ENCODE measurements at places on chromosomes 7 and 10.

- no peak for DNase-seq
Measured at GRCh38 chr7:139774376-139774775, 3.4 kb downstream of the HIPK2 start.

DNA sequence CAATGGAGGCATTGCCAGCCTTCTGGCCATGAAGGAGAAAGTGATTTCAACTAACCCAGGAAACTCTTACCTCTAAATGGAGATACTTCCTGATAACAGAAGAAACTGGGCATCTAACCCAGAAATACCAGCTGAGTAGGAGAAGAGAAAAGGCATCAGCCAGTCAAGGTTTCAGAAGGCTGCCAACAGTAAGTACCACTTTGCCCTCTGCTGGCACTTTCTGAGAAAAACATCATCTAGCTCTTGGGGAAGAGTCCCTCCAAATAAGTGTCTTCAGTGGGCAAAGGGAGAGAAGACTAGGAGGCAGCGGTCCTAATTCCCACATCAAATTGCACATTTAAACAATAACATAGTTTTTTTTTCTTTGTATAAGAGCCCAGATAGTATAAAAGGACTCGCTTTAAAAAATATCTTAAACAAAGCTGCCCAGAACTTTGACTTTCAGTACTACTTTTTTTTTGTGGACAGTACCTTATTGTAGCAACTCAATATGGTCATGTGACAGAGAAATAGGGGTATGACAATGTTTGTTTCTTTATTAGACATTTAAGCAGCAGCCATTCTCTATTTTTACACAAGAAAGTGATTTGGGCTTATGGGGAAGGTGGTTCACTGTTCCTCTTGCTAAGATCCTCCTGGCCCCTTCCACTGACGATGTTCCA lies 157.3 kb downstream of the CTTNBP2 start:
- DNase-seq, result no peak

DNA sequence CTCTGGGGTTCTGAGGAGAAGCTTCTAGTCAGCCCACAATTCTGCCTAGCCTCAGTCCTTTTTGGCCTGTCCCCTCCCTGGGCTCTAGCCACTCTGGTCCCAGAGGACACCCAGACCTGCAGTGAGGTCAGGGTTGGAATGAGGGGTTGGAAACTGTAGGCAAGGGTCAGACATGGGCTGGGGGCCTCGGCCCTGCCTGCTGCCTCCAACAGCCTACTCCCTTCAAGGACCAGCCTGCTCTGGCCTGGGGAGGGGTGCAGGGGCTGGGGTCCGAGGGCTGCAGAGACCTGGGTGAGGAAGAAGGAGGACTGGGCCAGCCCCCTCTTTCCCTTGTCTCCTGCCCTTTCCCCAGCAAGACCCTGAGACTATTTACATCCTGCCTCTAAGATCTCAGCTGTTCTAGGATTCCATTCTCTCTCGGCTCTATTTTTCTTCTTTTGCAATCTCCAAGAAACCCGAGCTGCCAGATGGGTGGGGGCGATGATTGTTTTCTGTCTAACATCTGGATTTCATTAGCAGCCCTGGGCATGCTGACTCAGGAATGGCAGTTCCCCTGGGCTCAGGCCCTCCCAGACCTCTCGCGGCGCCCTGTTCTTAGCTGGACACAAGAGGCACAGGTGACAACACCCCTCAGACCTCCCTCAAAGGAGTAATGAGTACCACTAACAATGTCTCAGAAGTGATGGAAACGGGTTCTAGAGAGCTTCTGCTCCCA lies 23.1 kb downstream of the ZCCHC24 start:
- DNase-seq, result no peak

DNA sequence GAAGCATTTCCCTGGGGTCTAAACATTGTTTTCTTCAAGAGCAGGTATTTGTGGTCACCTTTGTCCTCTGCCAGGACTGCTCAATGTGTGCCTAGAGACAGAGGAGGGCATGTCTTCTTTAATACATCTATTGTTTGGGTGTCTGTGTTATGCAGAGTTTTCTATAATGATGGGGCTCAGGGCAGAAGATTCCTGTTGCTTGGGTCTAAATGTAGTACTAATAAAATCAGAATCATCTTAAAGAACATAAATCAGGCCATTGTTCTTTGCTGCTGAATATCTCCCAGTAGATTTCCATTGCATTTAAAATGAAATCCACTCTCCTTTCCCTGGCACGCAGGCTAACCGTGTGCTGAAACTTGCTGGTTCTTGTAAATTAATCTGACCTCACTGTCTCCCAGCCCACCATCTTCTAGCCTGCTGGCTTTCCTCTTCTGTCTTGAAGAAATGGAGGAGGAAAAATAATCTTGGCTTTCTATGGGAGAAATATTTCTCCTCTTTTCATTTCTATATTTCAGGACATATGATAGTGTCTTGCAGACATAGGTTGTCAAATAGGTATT lies 1396.8 kb downstream of the GATA3 start:
- DNase-seq, result no peak

GRCh38 chr7:45088146-45088701 lies 545 bp downstream of the NACAD start:
- DNase-seq, result no peak

DNA sequence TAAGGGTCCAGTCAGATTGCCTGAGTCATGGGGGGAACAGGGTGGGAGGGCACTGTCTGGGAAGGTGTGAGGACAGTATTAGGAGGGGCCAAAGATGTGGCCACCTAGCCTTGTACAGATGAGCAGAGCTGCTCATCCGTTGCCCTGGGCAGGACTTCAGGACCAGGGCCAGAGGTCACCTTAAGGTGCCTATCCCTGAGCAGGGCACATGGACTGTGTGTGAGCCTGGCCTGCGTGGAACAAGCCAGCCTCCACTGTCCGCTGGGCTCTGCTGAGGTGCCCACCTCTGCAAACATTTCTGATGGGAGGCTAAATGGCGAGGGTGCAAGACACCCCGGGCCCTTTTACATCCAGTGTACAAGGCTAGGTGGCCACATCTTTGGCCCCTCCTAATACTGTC lies 3.4 kb upstream of the OPN1SW start:
- DNase-seq, result no peak

DNA sequence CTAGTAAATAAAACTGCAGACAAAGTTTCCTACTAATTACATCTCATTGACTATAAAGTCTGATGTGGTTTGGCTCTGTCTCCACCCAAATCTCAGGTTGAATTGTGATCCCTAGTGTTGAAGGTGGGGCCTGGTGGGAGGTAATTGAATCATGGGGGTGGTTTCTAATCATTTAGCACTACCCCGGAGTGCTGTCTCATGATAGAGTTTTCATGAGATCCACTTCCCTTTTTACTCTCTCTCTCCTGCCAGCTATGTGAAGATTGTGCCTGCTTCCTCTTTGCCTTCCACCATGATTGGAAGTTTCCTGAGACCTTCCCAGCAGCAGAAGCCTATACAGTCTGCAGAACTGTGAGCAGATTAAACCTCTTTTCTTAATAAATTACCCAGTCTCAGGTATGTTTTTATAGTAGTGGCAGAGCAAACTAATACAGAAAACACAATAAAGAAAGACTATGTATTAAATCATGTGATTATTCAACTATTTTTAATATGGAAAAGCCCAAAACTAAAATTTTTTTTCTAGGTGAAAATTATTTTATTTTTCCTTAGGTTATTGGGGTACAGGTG lies 232.1 kb downstream of the FZD1 start:
- DNase-seq, result no peak

- no peak for DNase-seq
Measured at GRCh38 chr10:6221192-6221940, 18.6 kb downstream of the PFKFB3 start.

GRCh38 chr10:33265621-33266020 lies 68.8 kb downstream of the NRP1 start:
- no peak for DNase-seq

DNA sequence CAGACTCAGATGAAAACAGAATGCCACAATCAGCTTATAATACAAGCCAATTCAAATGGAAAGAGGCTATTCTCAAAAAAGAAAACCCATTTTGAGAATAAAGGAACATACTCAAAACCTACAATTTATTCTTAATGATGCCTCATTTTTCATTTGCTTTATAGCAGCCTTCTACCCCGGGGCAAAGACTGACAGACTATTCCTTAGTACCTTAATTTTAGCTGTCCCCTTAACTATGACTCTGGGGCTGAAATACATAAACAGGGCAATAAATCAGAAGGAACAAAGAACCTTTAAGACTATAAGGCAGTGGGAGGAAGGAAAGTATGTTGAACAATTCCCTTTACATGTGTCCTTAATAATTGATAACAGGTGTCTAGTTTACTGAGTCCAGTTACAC lies 76.8 kb downstream of the TMEM106B start:
- no peak for DNase-seq

DNA sequence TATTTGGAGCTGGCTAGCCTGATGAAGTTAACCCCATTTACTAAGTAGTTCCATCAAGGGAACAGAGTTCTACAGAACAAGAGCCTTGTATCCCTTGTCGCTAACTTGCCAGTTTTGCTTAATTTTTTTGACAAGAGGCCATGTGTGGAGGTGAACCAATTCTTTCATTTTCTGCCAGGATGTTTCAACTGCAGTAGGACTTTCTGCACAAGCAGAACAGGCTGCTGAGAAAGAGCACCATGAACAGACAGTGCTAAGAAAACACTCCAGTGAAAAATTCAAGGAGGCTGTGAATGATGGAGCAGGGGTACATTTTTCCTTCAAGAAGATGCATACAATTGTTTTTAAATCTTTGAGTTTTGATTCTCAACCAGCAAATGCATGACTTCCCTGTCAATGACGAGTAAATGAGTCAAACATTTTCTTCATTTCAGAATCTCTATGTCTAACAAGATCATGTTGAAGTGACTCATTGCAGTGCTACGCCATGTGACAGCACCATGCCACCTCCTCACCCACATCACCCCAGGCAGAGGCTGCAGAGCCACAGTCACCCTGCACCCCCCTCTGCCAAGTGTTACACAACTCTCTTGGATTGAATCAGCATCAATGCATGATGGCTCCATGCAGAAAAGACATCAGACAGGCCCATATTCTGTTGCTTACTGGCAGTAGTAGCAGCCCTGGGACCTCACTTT lies 193.1 kb downstream of the COBL start:
- no peak for DNase-seq

GRCh38 chr10:4740471-4740870 lies 85.5 kb upstream of the AKR1E2 start:
- no peak for DNase-seq

GRCh38 chr7:122652876-122653275 lies 46.0 kb downstream of the RNF133 start:
- no peak for DNase-seq

DNA sequence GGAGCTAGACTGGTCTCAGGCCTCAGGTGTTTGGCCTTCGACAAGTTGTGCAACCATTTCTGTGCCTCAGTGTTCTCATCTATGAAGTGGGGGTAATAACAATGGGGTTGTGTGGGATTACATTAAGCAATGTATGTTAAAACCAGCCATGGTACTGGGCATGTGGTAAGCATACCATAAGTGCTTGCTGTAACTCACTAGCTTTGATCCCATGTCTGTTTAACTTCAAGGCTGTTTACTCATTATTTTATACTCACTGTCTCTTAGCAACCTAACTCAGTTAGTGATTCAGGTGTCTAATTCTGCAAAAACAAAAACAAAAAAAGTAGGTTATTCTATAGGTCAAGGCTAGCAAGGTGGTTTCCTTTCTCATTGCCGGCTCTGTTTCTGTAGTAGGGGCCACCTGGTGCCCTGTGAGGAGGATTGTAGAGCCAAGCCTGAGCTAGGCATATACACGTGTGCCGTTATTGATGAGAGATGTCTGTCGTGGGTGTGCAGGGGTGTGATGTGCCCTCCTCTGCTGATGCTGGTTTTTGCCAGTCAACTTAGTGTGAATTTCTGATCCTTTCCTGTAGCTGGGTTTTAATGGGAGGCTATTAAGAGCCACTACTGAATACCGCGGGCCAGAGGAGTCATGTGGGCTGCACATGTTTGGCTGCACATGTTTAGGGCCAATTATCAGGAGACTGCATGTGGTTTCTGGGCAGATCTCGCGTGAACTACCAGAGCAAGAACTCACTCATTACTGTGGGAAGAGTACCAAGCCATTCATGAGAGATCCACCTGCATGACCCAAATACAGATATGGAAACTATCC lies 56.2 kb downstream of the EEPD1 start:
- DNase-seq, result no peak

GRCh38 chr7:44564606-44565005 lies 9.1 kb downstream of the DDX56 start:
- no peak for DNase-seq

GRCh38 chr10:13637303-13637856 lies 50.6 kb downstream of the PRPF18 start:
- no peak for DNase-seq

GRCh38 chr10:110252151-110252550 lies 44.7 kb downstream of the MXI1 start:
- no peak for DNase-seq

DNA sequence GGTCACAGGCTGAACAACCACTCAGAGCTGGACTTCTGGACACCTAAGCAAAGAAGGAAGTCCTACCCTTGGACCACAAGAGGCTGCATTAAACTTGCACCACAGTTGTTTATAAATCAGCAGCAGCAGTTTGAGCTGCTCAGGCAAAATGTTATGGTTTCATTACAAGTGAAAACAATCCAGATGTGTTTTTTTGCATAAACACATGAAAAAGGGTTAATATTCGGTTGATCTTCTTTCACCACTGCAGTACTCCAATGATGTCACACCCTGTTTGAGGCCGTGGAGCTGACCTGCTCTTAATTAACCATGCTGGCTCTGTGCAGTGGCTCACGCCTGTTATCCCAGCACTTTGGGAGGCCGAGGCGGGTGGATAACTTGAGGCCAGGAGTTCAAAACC lies 490.8 kb upstream of the CELF2 start:
- DNase-seq, result no peak

DNA sequence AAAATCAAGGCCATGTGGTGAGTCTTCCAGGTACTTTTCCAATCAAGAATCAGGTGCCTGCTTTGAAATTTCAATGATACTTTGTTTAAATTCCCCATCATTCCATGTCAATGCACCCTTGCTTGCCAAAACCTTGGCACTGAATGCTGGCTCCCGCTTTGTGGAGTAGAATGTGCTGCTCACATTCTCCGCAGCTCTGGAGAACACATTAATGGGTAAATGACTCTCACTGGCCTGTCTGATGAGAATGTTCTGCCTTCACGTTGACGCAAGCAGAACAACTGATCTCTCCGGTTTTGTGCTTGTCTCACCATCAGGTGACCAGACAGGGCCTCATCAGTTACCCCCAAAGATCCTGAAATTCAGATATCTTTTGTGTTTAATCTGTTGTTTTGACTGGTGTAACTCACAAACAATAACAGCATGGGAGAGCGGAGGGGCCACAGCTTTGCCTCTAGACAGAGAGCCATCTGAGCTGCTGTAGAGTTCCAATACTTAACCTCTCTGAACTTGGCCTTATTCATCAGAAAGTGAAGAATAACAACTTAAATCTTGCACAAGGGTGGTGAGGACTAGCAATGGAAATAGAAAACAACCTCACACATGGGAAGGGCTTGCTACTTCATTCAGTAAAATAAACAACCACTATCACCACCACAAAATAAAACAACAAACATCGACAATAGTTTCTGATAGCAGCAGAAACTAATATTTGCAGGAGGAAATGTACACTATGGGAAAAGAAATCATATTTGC lies 276.9 kb upstream of the IGFBP3 start:
- DNase-seq, result no peak

DNA sequence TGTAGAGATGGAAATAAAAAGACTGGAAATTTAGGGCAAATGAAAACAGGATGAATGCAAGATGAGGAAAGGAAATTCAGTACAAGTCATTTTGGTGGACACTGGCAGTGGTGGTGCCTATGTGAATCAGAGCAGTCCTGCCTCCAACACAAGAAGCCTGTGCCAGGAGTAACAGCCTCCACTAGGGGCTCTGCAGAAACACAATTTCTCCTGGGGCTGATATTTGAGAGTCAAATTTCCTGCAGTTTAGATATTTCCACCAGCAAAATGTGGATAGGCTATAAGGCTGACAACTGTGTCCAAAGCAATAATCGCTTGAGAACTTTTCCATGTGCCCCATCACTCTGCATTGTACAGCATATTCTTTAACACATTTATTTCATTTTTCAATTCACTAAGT lies 4.7 kb upstream of the PLXDC2 start:
- DNase-seq, result no peak

Measured in stimulated activated CD8-positive, alpha-beta memory T cell treated with anti-CD3 and anti-CD28 coated beads, Interleukin-2, amount 100 ng/mL, for 1 hour (primary cell).